Cortex of kidney (tissue), 1 donor: ENCODE measurements at places on chromosomes 4 and X.

DNA sequence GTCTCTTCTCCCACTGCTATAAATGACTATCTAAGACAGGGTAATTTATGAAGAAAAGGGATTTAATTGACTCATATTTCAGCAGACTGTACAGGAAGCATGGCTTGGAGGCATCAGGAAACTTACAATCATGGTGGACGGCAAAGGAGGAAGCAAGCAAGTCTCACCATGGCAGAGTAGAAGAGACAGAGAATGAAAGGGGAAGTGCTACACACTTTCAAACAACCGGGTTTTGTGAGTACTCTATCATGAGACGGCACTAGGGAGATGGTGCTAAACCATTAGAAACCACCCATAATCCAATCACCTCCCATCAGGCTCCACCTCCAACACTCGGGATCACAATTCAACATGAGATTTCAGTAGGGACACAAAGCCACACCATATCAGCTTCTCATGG, 11.1 kb downstream of the UBE2NL start:
- no peak for DNase-seq

DNA sequence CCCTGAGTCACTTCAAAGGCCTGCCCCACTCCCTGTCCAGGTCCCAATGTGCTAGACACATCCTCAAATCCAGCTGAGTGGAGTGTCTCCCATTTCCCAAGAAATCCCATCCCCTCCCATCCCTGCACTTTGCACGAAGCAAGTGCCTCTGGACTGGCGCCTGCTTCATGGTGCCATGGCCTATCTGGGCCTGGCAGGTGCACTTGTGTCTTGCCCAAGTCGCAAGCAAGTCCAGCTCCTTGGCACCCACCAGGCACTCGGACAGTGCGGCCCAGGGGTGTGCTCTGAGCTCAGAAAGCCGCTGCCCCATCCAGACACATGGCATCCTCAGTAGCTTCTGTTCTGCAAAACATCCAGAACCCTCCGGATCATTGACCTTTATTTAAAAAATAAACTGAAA, 97.4 kb downstream of the DCTD start:
- no peak for DNase-seq

GRCh38 chr4:184817494-184818215, 8.1 kb downstream of the ACSL1 start:
- DNase-seq = no peak

DNA sequence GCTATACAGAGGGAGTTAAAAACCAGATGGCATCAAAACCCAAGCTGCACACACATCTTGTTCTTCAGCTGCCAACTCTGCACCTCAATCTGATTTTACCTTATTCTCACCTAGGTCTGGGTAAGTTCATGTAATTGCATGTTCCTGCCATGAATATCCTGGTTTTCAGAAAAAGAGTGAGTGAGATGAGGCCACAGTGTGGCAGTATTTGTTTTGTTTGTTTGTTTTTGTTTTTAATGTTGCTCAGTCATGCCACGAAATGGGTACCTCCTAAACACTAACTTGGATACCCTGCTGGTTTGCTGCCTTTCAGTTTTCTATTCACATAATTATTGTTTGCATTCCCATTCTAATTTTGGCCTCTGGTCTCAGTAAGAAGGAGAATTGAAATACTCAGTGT, 22.5 kb downstream of the TMEM164 start:
- no peak for DNase-seq

- DNase-seq = no peak
Measured at GRCh38 chr4:122906859-122907305, 15.5 kb downstream of the NUDT6 start.

DNA sequence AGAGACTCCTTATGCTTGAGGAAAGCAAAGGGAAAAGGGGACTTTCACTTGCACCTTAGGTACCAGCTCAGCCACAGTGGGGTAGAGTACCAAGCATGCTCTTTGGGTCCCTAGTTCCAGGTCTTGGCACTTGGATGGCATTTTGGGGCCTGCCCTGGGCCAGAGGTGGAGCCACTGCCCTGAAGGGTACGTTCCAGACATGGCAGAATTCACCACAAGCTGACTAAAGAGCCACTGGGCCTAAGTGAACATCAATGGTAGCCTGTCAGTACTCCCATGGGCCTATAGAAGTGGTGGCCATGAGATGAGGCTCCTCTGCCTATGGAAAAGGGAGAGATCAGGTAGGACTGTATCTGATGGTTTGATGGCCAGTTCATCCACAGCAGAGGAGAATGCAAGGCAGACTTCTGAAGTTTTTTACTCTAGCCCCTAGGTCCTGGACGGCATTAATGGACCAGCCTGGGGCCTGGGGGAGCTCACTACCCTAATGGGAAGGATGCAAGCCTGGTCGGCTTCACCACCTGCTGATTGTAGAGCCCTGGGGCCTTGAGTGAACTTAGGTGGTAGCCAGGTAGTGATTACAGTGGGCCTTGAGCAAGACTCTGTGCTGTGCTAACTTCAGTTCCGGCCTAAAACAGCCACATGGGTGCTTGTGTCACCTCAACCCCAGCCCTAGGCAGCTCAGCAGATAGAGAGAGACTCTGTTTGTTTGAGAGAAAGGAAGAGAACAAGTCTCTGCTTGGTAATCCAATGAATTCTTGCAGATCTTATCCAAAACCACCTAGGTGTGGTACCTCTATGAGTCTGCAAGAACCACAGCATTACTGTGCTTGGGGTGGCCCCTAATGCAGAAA, 19.8 kb upstream of the HSFX4 start:
- DNase-seq = no peak
